ENCODE measurements at places on chromosomes 11 and 22. TPM values are rescaled to one million over a fixed set of nuclear protein-coding genes. Genes with fewer than 3 reads are reported as not detected.

The GRAP2 gene
- total RNA-seq, result not detected

The GVQW3 gene
- total RNA-seq, result 0.40 TPM

The NAALAD2 gene
- total RNA-seq, result 0.22 TPM

The SPA17 gene
- total RNA-seq, result 5.0 TPM

The GTSE1 gene
- total RNA-seq, result 0.99 TPM

The STX5 gene
- total RNA-seq, result 29.4 TPM

The CRKL gene
- 34.3 TPM for total RNA-seq

The OR51G1 gene
- not detected for total RNA-seq

The UBQLNL gene
- under 0.01 TPM for total RNA-seq

The LRRC32 gene
- 57.1 TPM for total RNA-seq

The SDHD gene
- 170 TPM for total RNA-seq

The RAB36 gene
- 0.44 TPM for total RNA-seq

All from lung microvascular endothelial cell (primary cell).